Ammon's horn (tissue), 1 donor: ENCODE measurements at places on chromosomes 3 and 15.

GRCh38 chr3:50978991-50979667 lies 304.4 kb downstream of the DOCK3 start:
- DNase-seq = no peak

GRCh38 chr15:40932649-40933516 lies 3.7 kb downstream of the DLL4 start:
- no peak for DNase-seq

GRCh38 chr15:89958107-89958805 lies 42.9 kb upstream of the ZNF710 start:
- no peak for DNase-seq

DNA sequence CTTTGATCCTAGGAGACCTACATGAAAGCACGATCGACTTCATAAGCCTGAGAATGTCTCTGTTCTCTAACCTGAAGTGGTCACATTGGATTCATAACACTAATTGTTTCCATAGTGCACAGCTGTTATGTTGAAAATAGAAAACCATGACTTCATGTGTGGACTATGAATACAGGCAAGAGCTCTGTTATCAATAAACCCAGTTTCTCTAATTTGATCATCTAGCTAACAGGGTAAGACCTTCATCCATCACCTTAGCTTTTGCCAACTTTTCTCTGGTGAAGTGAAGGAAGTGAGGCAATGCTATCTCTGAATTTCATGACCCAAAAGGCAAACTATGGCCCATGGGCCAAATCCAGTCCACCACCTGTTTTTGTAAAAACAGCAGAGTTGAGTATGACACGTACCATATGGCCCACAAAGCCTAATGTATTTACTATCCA lies 27.2 kb downstream of the ABI3BP start:
- DNase-seq = no peak

DNA sequence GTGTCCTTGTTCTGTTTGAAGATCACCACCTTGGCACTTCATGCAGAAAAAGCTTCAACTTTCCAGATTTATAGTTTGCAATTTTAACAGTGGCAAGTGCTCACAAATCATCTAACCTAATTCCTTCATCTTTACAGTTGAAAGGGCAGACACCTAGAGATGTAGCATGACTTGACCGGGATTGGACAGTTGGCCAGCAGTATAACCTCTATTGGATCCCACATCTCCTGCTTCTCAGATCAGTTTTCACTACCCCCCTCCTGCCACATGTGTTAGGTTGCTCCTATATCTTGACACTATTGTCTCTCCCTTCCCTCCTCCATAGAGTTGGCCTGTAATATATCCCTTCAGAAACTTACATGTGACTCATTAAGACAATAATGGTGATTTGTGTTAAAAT lies 206.0 kb upstream of the SEMA6D start:
- DNase-seq = no peak

- DNase-seq = no peak
These were observed 108.0 kb downstream of the KCNH8 start for GRCh38 chr3:19256313-19256712.

DNA sequence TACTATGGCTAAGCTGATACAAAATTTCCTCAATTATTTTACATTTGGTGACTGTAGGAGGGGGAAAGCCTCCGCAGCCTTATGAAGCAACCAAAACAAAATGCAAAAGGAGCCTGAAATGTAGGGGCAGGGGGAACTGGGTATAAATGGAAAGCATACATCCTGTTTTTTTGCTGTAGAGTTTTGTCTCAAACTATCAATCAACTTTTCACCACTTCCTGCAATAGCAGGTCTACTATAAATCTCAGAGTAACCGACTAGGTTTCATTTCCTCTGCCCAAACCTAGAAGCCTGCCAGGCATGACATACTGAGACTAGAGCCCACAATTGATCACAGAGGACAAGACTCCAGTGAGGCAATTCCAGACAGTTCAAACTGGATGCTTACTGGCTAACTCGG lies 91.3 kb downstream of the SHQ1 start:
- DNase-seq = peak; percentile 40

DNA sequence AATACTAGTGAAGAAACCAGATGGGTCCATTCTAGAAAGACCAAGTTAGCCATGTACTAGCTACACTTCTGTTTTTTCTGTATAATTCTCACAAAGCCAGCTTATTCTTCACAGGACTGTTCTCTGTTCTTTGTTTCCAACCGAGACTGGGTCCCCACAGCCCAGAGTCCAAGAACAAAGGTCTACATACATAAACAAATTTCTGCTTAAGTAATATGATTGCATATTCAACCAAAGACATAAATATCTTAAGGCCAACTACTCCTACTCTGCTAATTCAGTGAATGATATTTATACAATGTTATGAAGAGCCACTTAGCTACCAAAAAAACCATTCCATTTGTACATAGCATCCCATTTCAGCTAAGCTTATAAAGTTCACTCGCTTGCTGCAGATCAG lies 299.8 kb upstream of the CCDC54 start:
- DNase-seq = peak; percentile 61

DNA sequence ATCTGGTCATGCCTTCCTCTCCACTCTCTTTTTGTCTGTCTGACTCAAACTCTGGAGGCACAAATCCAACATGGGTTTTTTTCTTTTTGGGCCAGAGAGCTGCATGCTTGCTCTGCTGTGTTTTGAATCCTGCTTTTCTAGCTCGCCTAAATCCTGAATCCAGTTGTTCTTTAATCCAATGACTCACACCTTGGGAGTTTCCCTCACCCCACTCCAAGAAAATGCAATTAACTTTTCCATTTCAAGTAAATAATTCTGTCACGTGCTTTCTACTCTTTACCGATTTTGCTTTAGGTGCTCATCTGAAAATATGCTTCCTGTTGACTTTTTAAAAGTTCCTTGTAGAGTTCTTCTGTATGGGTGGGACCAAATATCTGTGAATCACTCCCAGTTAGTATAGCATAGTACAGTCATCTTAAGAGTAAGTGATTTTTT lies 47.6 kb downstream of the SLMAP start:
- DNase-seq = peak; percentile 12

DNA sequence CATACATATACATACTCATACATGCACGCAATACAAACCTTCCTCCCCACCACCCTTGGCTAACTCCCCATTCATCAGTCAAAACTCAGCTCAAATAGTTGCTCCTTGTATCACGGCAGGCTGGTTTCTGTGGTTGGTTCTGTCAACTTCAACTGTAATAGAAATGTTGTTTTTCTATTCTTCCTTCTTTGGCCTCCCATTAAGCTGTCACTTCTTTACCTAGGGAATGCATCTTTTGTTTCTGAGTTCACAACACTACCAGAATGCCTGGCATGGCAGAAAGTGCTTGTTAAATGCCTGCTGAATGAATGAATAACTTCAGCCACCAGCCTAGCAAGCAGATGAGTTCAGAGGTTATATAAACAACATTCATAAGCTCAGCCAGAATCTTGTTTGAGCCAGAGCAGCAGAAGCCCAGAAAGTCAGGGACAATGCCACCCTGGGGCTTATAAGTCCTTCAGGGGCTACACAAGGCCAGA lies 63.1 kb downstream of the B3GALNT1 start:
- DNase-seq = no peak

DNA sequence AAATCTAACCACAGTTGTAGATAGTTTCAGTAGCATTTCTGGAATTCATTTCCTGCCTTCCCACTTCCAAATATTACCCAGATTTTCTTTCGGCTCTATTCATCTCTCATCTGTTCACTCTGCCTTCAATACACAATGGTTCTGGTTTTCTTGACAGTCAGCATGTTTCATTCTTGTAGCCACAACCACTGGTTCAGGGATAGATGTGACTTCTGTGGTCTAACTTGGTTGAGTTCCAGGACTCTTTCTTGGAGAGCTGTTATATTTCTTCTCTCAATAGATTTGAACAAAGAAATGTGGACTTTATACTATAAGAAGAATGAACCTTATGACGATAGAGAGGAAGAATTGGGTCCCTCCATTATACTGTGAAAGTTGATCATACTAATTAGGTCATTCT lies 228.8 kb downstream of the NSUN3 start:
- no peak for DNase-seq

DNA sequence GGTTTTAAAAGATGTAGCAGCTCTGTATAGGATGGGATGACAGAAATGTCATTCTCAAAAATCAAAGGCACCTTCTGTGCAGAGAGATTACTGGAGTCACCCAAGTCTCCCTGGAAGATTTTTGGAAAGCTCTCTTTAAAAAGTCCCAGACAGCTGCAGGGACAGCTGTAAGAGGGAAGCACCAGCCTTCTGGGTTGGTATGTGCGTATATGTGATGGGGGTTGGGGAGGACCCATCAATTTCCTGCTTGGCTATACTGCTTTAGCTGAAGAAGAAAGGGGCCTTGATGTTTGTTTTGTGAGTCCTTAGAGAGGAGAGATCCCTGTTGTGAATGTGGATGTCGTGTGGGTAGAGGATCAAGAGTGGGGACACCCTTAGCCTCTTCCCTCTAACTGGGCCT lies 5.4 kb upstream of the SEC11A start:
- no peak for DNase-seq

GRCh38 chr3:107938143-107938542 lies 152.7 kb downstream of the CD47 start:
- DNase-seq = peak; percentile 22

DNA sequence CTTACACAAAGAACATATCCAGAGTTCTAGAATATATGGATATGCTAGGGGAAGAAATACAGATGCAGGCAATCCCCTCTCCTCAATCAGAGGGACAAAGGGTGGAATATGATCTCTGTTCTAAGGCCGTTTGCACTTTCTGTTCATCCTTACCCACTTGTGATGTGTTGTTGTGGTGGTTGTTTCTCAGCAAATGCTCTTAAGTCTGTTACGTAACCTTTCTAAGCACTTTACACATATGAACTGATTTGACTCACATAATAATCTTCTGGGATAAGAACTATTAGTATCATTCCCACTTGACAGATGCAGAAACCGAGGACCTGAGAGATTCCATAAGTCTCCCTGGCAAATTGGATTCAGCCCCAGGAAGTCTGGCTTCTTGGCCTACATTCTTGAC lies 40.5 kb downstream of the NGRN start:
- DNase-seq = no peak

GRCh38 chr3:118057086-118057485 lies 977.6 kb downstream of the IGSF11 start:
- no peak for DNase-seq

GRCh38 chr3:23405081-23405480 lies 202.0 kb downstream of the UBE2E2 start:
- DNase-seq = no peak

- DNase-seq = peak; percentile 20
These were observed 163.1 kb downstream of the FMN1 start for GRCh38 chr15:33031324-33031821.

DNA sequence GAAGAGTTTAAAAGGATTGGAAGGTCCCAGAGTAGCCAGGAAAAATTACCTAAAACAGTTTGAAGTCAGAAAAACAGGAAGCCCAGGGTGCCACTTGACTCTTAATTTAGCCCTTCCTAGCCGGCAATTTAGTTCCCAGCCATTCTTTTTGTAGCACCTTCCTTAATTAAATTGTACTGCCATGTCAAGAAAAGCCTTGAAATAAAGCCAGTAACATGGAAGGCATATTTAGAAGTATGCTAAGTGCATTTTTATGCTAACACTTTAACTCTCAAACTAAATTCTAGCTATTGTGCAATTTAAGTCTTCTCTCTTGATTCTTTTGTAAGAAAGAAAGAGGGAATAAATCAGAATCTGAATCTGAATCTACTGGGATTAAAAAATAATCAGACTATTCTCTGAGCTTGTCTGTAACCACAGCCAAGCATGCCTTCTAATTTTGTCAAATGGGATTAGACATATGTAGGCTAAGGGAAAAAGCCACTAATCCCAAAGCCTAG lies 43.2 kb downstream of the MAP3K13 start:
- DNase-seq = no peak

- DNase-seq = no peak
These were observed 28.1 kb downstream of the CFAP92 start for GRCh38 chr3:128965818-128966217.

GRCh38 chr3:40414270-40414669 lies 27.3 kb downstream of the ENTPD3 start:
- no peak for DNase-seq

DNA sequence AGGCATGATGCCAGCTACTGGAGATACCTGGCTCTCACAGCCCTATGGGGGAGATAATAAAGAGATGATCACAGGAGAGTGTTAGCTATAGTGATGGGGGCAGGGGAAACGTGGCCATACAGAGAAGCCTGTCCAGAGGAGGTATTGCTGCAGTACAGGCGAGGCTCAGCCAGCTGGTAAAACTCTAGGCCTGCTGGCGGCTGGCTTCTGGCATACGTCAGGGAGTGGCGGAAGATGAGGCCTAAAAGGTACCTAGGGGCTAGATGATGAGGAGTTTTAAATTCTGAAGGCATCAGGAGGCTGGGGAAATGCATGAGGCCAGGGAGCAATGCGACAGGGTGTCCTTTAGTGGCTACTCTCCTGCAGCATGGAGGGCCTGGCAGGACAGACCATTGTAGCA lies 110.7 kb downstream of the EEFSEC start:
- DNase-seq = no peak

DNA sequence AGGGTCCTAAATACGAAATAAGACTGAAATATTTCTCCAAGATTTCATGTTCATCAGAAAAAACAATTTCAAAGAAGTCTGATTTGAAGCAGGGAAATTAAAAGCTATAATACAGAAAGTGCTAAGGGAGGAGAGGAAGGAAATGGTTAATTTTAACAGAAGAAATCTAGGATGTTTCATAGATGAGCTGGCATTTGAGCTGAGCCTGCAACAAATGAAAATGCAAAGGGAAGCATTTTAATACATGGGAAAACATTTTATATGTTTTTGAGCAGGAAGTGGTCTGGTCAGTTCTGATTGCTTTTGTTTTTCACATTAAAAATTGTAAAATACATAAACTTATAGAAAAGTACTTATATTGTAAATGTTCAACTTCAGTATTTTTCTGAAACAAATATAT lies 17.2 kb upstream of the RAP2B start:
- no peak for DNase-seq

DNA sequence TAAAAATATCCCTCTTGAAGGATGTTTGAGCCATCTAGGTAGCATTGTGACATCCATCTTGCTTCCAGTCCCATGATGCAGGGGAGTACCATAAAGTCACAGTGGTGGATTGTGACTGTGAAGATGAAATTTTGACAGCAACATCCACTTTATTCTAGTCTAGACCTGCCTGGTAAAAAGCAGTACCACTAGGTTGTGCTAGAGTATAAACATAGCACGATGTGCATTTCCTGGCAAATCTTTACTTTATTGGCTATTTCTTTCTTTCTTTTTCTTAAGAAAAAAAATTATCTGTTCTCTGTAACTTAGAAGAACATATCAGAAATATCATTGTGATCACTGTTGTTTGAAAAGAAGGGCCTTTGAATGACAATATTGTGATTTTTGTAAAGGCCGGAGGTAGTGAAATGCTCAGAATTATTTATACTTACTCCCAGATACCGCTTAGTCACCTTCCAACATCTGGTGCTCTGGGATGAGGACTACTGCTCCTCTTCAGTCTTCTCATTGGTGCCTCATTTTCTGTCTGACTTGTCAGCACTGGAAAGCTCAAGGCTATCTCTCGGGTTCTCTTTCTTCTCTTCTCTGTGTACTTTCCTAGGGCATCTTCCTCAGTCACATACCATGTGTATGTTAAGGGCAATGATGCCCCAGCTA lies 35.6 kb downstream of the AGBL1 start:
- DNase-seq = peak; percentile 10

GRCh38 chr3:65234499-65234898 lies 546.7 kb upstream of the ADAMTS9 start:
- no peak for DNase-seq
